ENCODE measurements at places on chromosomes 2 and 18.

- DNase-seq, result no peak
These were observed 3.5 kb downstream of the CDK5R2 start for GRCh38 chr2:218962859-218963492.

DNA sequence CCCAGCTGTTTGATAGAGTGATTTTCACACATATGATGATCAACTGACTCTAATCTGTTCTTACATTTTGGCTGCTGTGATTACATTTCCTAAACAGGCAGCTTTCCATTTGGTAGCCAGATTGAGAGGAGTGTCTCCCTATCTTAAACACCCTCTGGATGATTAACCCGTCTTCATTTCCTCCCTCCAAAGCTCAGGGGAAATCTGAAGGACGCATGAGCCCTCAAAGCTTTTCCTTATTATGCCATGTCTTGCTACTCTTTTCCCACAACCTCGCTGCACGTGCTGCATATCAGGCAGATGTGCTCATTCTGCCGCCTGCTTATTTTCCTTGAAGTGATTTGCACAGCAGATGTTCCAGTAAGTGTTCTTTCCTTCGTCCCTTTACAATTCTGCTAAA is 837.4 kb downstream of the LRRTM4 start:
- DNase-seq, result no peak

- no peak for DNase-seq
These were observed 11.3 kb downstream of the SIX2 start for GRCh38 chr2:44997963-44998362.

DNA sequence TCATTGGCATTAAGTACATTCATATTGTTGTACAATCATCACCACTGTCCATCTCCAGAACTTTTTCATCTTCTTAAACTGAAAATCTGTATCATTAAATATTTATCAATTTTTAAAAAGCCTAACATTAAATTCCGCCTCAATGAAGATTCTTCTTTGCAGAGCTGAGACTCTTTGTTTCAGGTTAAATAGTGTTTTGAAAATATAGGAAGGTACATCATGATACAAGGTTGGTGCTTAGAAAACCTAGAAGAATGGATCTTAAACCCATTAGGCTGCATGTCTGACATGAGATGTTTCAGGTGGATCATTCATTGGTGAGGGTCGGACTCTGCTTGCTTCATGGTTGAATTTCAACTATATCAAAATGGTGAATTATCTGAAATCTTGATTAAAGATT is 30.5 kb downstream of the DDX1 start:
- no peak for DNase-seq

GRCh38 chr2:157466764-157467163 is 22.9 kb upstream of the CYTIP start:
- DNase-seq, result no peak

DNA sequence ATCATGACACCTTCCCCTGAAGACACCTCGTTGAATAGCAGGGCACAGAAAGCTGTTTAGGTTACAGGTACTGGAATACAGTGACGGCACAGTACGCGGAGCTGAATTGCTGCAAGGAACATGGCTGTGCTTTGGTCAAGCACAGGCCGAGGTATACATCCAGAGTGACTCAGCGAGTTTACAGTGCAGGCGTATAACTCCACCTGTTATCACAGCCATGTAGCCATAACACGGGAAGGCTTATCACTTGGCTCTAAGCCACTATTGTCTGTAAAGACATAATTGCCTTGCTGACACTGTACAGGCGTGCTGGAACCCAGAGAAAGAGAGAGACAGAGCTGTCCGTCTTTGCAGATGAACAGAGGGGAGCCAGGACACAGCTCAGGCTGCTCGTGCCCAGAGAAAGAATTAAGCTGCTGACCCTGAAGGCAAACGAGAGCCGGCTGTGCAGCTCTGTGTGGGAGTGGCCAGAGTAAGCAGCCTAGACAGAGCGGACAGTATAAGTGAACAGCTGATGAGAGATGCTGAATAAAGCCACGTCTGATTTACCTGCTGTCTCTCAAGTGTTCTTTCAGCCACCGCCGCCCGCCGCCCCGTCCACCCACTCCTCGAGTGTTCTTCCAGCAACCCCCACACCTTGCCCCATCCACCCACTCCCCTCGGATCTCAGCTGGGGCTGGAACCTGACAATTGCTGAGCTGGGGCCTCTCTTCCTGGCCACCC is 87.3 kb upstream of the PPP1CB start:
- no peak for DNase-seq

GRCh38 chr18:39453882-39454281 is 1888.3 kb upstream of the CELF4 start:
- DNase-seq, result no peak

GRCh38 chr18:29512203-29512602 is 1335.3 kb upstream of the CDH2 start:
- no peak for DNase-seq

DNA sequence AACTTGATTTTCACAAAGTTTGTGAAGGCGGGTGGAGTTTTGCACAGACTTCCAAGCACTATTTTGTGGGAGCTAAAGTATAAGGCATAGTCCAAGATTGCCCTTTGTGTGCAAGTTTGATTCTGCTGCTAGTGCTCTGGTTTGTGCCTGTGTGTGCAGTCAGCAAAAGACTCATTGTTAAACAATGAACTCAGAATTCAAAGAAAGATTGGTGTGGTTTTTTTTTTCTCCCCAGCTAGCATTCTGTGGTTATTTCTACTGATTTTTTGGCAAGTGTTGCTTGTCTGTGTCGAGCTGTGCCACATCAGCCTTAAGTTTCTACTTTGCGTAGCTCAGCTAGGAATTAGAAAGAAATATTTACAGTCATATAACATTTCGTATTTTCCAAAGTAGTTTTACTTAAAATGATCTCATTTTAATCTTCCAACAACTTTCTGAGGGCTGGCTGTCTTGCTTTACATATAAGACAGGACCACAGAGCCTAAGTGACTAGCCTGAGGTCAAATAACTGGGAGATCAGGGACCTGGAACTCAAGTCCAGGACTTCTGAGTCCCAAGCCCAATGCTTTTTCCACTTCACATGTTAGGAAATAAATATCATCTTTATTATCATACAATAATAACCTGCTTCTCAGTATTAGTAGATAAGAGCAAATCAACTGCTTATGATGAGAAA is 69.8 kb downstream of the BABAM2 start:
- DNase-seq, result no peak

DNA sequence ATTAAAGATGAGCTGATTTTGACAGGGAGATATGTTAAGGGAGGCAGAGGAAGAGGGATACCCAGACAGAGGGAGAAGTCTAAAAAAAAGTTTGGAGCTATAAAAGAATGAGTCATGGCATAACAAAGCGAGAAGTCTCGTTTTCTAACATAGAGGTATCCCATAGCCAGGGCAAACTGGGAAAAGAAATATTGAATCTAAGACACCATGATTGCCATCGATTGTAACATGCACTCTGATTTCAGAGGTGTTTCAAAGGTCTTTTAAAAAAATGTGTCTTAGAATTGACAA is 110.7 kb downstream of the MDH1 start:
- no peak for DNase-seq

GRCh38 chr2:16713011-16713423 is 47.4 kb upstream of the CYRIA start:
- DNase-seq, result no peak

- DNase-seq, result peak; percentile 83
These were observed 602.9 kb downstream of the NYAP2 start for GRCh38 chr2:226002438-226002837.

- no peak for DNase-seq
These were observed 257.8 kb upstream of the GALNT5 start for GRCh38 chr2:156999661-157000060.

GRCh38 chr2:21194858-21195271 is 71.1 kb downstream of the TDRD15 start:
- DNase-seq, result no peak

GRCh38 chr2:188117706-188118105 is 174.0 kb upstream of the GULP1 start:
- DNase-seq, result no peak

- no peak for DNase-seq
These were observed 440.9 kb downstream of the ZNF516 start for GRCh38 chr18:76054156-76054555.

DNA sequence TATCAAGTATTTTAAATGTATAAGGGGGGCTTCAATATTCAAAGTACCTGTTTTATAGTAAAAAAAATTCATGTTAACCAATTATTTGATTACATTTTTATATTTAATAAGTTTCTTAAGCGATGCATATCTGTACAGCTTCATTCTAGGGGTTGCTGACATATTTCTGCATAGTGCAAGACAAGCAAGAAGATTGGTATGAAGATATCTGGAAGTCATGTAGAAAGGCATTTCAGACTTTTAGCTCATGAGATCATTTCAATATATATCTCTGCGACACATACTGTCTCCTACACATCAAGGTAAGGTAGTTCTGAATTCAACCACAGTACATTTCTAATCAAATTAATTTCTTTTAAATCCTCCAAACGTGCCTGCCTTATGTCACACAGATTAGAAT is 73.1 kb downstream of the MEMO1 start:
- no peak for DNase-seq

DNA sequence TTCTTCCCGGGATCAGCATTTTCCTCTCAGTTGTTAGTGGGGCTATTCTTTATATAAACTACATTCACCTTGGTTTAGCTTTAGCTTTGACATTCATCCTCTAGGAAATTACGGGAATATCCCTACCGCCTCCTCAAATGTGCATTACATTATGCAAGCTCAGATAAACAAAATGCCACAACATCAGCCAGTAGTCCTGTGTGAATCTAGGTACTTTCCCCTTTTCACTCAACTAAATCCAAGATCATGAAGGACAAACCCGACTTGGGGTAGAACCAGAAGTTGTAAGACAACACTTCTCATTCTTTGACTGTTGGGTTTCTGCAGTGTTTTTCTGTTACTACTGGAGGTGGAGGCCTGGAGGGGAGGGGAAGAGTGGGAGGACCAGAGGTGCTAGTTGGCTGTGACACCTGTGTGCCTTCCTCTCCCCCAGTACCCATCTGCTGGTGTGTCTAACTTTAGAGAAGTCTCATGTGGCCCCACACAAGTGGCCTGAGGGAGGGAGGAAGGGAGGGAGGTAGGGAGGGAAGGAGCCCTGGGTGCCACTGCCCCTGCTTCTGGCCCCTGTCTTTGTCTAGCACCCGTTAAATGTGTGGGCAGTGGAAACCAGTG is 84.8 kb upstream of the BCL2L11 start:
- DNase-seq, result no peak

DNA sequence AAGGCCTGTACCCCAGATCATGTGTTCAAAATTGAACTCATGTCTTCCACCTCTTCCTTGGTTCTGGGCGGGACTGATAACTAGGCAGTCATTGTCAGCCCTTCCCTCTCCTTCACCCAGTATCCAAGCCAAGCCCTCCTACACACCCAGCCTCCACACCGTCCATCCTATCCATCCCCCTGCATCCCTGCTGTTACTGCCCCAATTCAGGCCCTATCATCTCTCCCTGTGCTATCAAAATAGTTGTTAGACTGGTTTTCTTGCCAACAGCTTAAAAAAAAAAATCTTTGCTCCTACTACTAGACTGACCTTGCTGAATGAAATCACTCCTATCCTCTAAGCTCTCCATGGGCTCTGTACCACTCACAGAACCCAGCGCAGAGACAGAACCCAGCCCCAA is 32.8 kb downstream of the TGFA start:
- DNase-seq, result no peak

DNA sequence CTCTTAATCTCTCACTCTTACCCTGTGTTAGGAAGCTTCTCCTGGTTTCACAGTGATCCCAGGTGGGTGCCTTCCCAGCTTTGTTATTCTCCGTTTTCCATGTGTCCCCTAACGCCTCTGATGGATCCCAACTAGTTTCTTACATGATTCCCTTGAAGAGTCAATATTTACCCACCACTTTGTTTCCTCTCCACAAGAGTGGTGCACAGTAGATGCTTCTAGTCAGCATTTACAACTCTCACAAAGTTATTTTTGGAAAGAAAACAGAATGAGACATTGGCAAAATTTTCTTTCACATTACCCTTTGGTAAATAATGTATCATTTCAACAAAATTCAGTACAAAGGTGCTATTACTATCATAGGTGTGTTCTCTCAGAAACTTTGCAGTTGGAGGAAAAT is 1611.1 kb upstream of the ZEB2 start:
- DNase-seq, result no peak

GRCh38 chr18:57785751-57786437 is 17.2 kb downstream of the ATP8B1 start:
- DNase-seq, result no peak

DNA sequence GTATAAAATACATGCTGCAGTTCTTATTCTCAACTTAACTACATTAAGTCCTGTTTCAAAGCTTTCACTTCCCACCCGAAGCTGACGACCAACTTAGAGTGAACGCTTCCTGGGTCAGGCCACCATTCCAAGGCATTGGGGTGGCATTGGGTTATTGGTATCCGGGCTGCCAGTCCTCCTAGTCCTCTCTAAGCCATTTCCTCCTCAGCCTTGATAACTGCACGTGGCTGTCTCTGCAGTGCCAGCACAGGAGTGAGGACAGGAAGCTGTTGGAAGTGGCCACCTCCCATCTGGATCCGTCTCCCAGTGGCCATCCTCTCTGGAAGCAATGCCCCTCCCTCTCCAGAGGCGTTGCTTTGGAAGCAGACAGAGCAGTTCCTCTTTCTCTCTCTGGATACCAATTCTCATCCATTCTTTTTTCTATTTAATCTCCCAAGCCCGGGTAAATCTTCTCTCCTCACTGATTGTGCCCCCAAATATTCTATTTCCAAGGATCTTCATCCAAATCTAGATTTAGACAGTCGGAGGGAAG is 354.7 kb downstream of the EIPR1 start:
- no peak for DNase-seq

DNA sequence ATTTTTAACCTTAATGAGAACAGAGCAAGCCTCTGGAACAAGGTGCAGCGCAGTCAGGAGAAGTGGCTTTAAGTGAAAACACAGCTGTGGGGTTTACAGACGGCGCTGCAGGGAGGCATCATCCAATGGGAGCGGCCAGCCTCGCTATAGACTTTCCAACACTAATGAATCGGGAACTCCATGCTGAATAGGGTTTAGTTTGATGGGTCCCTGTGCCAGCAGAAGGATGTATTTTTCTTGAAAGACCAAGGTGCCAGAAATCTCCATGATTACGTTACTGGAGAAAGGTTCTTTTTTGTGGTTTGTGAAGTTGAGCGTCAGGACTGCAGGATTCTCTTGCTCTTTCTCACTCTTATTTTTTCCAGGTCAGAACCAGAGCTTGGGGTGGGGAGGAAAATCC is 87.9 kb upstream of the ALPP start:
- DNase-seq, result no peak

- DNase-seq, result no peak
These were observed 256.5 kb downstream of the TGIF1 start for GRCh38 chr18:3706279-3707097.

All from SIG-M5 (cell line).